ENCODE measurements at places on chromosomes 5 and 9. TPM values are rescaled to one million over a fixed set of nuclear protein-coding genes. Genes with fewer than 3 reads are reported as not detected.

- H3K36me3 ChIP-seq, result no peaks in the 10 kb centered on the region
- peaks cover 78% of the 10 kb centered on the region for H3K27me3 ChIP-seq
- no peak overlapping the region for H3K27ac ChIP-seq
- no peak overlapping the region for H3K4me3 ChIP-seq
- DNase-seq, result no peak
- H3K4me1 ChIP-seq, result peaks cover 5% of the 10 kb centered on the region
Measured at GRCh38 chr5:135028791-135029476, 5.1 kb downstream of the PITX1 start.

DNA sequence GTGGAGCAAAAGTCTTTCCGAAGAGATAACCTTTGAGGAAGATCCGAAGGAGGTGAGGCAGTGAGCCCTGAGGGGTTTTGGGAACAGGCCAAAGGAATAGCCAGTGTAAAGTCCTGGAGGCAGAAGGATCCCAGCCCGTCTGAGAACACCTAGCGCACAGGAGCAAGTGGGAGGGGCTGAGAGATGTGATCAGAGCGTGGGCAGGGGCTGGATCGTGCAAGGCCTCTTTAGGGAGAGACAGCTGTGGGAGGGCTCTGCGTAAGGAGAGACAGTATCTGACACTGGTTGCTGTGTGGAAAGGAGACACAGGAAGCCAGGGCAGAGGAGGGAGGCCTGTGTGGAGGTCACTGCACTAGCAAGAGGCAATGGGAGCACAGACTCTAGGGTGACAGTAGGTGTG, 68.2 kb downstream of the BARX1 start:
- H3K36me3 ChIP-seq, result no peaks in the 10 kb centered on the region
- H3K27me3 ChIP-seq, result no peaks in the 10 kb centered on the region
- no peak overlapping the region for H3K4me3 ChIP-seq

Gene IL5
- total RNA-seq, result not detected

DNA sequence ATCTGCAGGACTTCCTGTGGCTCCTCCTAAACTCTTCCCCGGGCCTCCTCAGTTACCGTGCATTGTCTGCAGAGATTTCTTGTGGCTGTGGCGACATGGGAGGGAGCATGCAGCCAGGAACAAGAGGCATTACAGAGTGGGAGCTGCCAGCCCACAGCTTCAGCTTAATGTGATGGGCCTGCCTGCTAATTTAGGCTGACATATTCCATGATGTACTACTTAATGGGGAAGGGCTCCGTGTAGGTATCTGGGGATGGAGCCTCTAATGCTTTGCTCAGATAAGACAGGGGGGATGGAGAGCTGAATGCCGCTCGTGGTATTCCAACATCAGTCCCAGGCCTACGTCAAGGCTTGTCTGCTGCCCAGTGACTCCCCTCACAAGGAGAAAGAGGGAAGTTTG, 137.6 kb upstream of the GPR151 start:
- no peaks in the 10 kb centered on the region for H3K27me3 ChIP-seq
- H3K4me3 ChIP-seq, result no peak overlapping the region
- H3K4me1 ChIP-seq, result no peaks in the 10 kb centered on the region

DNA sequence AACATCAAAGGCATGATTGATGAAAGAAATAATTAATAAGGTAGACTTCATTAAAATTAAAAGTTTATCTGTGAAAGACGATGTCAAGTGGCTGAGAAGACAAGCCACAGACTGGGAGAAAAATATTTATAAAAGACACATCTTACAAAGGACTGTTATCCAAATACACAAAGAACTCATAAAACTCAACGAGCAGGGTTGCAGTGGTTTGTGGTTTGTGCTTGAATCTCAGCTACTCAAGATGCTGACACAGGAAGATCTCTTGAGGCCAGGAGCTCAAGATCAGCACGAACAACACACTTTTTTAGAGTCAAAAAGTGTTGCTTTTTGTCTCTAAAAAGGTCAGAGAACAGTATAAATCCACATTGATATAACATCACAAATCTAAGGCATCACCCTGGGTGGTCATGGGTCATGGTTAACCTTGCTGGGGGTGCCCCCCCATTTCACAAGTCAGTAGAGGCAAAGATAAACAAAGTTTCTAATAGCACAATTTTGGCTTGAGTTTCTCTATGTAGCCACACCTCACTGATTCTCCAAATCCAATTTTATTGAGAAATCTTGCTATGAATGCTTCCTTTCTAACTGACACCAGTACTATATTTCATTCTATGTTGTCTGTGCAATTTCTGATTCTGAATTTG, 342.9 kb upstream of the RPS23 start:
- no peaks in the 10 kb centered on the region for H3K4me1 ChIP-seq
- no peaks in the 10 kb centered on the region for H3K36me3 ChIP-seq
- peak; percentile 88 for DNase-seq
- H3K27ac ChIP-seq, result no peak overlapping the region
- no peak overlapping the region for H3K4me3 ChIP-seq
- H3K27me3 ChIP-seq, result no peaks in the 10 kb centered on the region

Gene PCDHB16
- total RNA-seq, result 3.2 TPM

DNA sequence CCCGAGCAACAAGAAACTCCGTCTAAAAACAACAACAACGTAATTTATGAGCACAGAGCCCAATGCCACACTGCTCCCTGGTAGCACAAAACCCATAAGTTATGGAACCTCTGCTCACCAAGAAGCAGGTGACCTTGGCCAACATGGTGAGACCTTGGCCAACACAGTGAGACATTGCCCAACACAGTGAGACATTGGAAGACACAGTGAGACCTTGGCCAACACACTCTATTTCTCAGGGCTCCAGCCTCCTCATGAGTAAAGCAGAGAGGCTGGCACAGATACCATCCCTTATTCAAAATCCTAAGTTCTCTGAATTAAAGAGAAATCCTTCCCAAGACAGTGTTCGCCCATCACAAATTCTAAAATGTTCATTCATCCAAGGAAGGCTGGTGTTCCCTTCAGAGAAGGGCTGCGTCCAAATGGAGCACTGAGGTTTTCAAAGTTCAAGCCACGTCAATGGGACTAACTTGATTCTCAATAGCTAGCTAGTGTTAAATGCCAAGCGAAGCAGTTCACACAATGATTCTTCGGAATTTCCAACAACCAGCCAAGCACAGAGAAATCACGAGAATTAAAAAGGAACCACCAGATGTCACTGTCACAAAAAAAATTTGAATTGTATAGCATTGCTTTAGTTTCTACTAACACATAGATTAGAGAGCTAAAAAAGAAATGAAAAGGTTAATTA, 29.5 kb downstream of the TTC39B start:
- no peaks in the 10 kb centered on the region for H3K36me3 ChIP-seq
- DNase-seq, result peak; percentile 11
- H3K4me1 ChIP-seq, result no peaks in the 10 kb centered on the region
- no peak overlapping the region for H3K27ac ChIP-seq
- H3K4me3 ChIP-seq, result no peak overlapping the region
- H3K27me3 ChIP-seq, result no peaks in the 10 kb centered on the region

GRCh38 chr9:35907711-35908503, 1.4 kb upstream of the SPAAR start:
- no peaks in the 10 kb centered on the region for H3K27me3 ChIP-seq
- H3K4me3 ChIP-seq, result peak overlapping the region; percentile 37

DNA sequence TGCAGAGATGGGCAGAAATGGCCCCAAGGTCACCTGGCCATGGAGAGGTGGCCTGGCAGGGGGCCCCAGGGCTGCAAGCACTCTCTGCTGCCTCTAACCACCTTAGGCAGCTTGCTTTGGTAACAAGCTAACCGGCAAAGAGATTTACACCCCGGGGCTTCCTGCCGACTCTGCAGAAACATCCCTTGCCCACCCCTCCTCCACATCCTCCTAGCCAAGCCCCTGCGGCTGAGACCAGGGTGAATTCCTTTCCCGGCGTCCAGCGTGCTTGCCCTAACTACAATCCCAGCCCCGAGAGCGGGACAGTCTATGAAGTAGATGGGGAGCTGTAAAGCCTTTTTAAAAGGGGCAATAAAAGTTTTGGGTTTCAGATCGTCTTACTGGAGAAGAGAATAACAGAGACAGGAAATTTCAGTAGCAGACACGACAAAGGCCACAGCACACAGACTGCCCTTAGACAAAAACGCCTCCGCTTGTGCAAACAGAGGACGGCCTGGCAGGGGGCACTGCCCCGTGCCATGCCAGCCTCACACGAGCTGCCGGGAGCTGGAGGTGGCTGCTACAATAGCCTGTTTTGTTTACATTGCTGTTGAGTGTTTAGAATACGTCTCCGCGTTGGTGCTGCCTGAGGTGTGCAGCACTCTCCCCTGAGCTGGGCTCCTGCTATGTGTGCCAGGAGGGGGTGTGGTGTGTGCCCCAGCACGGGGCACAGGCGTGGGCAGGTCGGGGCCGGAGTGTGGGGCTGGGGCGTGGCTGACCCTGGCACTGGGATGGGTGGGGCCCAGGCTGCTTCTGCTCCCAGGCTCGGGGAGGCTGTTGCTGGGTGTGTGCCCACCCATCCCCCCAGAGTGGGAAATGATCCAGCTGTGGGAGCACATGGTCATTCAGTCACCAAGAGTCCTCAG, 15.3 kb downstream of the MYMK start:
- peaks cover 25% of the 10 kb centered on the region for H3K4me1 ChIP-seq
- no peak overlapping the region for H3K27ac ChIP-seq
- no peak for DNase-seq
- H3K4me3 ChIP-seq, result no peak overlapping the region
- H3K36me3 ChIP-seq, result no peaks in the 10 kb centered on the region

Gene PRELID1
- total RNA-seq, result 178 TPM

DNA sequence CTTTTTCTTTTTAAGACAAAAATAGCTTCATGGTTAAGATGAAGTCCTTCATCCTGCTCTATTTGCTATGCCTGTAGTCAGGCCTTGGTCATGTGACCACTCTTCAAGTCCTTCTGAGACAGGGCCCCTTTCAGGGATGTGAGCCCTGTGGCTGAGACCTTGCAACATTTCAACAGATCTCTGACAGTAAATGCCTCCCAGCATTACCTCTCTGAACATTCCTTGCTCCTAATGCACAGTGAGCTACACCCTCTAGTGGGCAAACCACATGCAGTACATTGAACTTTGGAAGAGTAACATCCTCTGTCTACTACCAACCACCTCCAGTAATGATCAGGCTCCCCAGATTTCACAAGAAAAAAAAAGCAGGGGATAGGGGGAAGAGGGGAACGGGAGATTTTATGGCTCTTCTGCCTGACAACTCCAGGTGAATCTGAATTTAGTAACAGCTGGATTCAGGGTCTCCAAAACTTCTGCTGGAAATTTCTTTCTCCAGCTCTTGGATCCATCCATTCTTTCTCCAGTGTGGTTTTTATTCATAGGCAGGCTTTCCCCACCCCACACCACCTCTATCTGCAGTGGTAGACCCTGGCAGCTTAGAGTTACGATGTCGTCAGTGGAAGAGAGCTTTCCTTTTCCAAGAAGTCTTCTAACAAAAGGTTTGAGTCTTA, 8.9 kb upstream of the FBXO38 start:
- peak; percentile 26 for DNase-seq
- H3K4me1 ChIP-seq, result no peaks in the 10 kb centered on the region
- no peaks in the 10 kb centered on the region for H3K27me3 ChIP-seq
- no peak overlapping the region for H3K4me3 ChIP-seq
- H3K27ac ChIP-seq, result no peak overlapping the region

Gene SLC45A2
- total RNA-seq, result 0.82 TPM

DNA sequence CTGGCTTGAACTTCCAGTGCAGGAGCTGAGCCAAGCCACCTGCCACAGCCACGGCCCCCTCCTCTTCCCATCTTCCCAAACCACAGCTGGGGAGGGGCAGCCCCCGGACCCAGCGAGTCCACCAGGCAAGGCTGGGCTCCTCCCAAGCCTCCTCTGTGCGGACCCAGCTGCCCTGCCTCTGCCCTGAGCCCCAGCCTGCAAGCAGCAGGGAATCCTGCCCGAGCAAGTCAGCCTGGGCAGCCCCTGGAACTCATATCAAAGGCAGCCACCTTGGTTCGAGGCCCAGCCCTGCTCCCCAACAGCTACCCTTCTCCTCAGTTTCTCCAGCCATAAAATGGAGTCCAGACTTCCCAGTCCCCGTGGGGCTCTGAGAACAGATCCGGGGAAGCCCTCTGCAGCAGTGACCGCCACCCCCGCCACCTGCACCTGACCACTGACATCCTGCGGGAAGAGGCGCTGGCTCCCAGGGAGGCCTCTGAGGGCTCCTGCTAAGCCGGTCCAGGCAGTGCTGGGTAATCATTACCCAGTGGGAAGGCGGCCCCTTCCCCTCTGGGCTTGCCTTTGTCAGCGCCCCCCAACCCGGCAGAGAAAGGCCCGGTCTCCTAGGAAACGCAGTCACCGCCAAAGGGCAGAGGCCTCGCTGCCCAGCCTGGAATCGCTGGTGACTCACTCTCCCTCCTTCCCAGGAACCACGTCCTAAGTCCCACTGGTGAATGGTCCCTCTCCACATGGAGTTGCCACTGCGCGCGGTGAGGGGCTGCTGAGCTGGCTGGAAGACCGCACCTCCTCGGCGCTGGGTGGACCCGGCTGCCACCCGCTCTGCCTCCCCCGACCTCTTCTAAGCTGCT, 1.5 kb downstream of the VAV2 start:
- peak; percentile 78 for DNase-seq
- no peaks in the 10 kb centered on the region for H3K36me3 ChIP-seq
- H3K27ac ChIP-seq, result peak overlapping the region; percentile 77
- H3K4me3 ChIP-seq, result peak overlapping the region; percentile 78

Gene TAF11L5
- total RNA-seq, result not detected

- no peak overlapping the region for H3K27ac ChIP-seq
- no peak for DNase-seq
- peaks cover 22% of the 10 kb centered on the region for H3K4me1 ChIP-seq
- H3K36me3 ChIP-seq, result no peaks in the 10 kb centered on the region
Measured at GRCh38 chr9:122091682-122092592, 1.2 kb downstream of the TTLL11 start.

DNA sequence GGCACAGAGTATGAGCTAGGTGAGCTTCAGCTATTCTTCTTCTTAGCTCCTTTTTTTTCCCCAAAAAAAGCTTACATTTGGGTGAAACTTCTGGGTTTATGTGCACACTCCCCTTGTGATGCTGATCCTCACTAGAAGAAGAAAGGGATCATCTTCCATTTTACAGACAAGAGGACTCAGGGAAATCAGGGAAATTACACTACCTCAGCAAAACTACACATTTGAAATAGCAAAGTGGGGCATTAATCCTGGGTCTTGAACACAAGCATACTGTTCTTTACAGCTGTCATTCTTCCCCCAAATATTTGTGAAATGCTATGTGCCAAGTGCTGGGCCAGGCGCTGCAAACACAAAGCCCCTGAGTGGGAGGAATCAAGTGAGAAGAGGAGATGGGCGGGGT, 68.6 kb upstream of the NFIL3 start:
- H3K27me3 ChIP-seq, result no peaks in the 10 kb centered on the region
- H3K4me1 ChIP-seq, result peaks cover 30% of the 10 kb centered on the region
- H3K4me3 ChIP-seq, result no peak overlapping the region
- no peak overlapping the region for H3K27ac ChIP-seq

Gene SPATA9
- 0.98 TPM for total RNA-seq

Gene LECT2
- total RNA-seq, result not detected
